Suppressor macrophage treated with lipopolysaccharide for 4 hours (primary cell): ENCODE measurements at places on chromosomes 13 and 19.

- DNase-seq, result no peak
Measured at GRCh38 chr19:20611866-20612265, 46.3 kb upstream of the ZNF737 start.

DNA sequence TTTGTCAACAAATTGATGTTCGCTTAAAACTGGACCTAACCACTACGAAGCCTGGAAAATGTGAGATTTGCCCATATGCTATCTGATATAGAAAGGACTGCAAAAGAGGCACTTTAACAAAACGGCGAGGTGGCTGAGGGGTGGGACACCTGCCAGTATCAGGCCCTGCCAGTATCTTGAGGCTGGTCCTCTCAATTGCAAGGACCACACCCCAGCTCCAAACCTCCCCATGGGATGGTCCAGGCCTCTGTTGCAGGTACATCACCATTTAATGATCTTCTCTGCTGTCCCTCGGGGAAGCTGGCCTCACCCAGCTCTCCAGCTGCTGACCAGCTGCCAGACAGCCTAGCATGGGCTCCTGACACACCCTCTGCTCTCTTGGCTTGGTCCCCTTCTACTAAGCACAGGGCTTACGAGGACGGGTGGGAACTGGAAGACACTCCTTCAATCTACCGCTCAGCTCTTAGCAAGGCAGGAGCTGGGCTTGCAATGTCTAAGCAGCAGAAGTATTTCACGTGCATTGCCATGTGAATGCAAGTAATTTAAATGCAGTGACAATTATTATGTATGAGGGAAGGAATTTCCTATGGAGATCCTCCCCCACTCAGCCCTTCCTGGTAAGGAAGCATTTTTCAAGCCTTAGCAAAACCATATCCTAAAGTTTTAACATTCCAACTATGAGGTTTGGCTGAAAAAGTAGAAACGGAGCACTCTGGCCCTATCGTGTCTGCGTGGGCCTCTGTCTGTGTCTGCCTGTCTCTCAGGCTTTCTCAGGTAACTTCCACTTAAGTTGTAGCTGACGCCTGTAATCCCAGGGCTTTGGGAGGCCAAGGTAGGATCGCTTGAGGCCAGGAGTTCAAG, 63.9 kb downstream of the LATS2 start:
- no peak for DNase-seq

DNA sequence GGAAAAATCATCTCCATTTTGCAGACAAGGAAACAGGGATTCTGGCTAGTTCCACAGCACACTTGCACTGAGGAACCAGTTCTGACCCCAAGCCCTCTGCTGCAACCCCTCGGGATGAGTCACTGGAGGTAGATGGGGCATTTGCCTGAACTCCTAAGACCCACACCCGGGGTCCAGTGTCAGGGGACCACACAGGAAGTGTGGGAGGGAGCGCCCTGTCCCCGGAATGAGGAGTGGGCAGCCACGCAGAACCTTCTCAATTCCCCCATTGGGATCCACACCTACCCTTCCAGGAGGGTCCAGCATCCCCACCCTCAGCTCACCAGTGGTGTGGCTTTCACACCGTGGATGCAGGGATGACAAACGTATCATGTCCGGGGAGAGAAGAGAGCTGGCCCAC, 62.7 kb downstream of the TSHZ3 start:
- no peak for DNase-seq

DNA sequence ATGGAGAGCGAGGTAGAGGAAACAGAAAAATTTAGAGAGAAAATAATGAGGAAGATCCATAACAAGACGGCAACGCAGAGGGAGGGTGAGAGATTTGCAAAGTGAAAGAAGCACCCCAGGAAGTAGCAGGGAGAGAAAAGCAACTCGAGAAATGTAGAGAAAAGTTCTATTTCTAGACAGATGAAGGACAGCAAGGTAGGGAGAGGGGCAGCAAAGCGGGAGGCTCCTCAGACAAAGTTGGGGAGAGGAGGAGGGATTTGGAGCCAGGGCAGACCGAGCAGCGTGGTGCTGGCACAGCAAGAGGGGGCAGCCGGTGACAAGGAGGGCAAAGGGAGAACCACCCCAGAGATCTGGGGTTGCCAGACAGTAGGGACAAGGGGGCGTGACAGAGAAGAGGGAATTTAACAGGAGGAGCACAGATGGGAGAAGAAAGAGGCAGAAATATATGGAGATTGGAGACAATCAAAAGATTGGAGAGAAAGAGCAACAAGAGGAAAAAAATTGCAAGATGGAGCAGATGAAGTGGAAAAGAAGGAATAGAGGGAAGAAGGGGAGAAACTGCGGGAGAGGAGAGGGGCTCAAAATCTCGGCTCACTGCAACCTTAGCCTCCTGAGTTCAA, 989 bp downstream of the ZNF766 start:
- peak; percentile 29 for DNase-seq

DNA sequence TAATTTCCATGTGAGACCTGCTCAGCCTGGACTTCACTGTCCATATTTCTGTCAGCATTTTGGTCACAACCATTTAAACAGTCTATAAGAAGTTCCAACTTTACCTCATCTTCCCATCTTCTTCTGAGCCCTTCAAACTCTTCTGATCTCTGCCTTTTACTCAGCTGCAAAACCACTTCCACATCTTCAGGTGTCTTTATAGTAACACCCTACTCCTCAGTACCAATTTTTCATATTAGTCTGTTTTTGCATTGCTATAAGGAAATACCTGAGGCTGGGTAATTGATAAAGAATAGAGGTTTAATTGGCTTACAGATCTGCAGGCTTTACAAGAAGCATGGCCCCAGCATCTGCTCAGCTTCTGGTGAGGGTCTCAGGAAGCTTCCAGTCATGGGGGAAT, 1648.9 kb upstream of the SLC10A2 start:
- no peak for DNase-seq

- peak; percentile 13 for DNase-seq
Measured at GRCh38 chr13:49814551-49815270, 22.2 kb upstream of the KPNA3 start.

GRCh38 chr13:40390401-40390916, 276.0 kb downstream of the FOXO1 start:
- no peak for DNase-seq

GRCh38 chr19:14150041-14150769, 13.8 kb upstream of the ASF1B start:
- DNase-seq, result no peak

- DNase-seq, result no peak
Measured at GRCh38 chr13:32228330-32229041, 86.7 kb downstream of the ZAR1L start.

DNA sequence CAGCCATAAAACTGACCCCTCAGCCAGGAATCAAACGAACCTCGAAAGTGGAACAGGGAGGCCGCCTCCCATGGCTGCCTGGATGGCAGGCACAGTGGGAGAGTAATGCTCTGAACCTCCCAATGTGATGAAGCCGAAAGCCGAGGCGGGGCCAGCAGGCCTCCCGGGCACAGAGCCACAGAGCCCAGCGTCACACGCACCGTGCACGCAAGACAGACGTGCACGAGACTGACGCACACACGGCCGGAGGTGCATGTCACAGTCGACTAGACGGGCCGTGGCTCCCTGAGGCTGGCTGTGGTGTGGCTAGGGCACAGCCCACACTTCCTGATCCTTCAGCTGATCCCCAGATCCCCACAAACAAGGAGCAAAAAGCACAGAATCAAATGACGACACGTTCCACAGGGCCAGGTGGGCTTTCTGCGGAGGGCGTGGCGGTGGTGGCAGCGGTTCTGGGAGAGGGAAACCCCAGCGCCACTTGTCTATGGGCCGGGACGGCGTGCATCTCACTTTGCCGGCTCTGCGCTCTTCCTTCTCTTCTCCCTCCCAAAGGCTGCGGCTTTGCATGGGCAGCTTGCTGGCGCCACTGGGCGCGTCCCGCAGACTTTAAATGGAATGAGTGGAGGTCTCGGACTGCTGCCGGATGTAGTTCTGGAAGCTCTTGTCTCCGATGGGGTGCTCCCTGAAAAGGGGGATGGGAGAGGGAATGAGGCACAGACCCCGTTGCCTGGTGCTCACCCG, 5.0 kb upstream of the C13orf46 start:
- no peak for DNase-seq

- peak; percentile 71 for DNase-seq
Measured at GRCh38 chr13:80235166-80235966, 105.6 kb downstream of the SPRY2 start.

DNA sequence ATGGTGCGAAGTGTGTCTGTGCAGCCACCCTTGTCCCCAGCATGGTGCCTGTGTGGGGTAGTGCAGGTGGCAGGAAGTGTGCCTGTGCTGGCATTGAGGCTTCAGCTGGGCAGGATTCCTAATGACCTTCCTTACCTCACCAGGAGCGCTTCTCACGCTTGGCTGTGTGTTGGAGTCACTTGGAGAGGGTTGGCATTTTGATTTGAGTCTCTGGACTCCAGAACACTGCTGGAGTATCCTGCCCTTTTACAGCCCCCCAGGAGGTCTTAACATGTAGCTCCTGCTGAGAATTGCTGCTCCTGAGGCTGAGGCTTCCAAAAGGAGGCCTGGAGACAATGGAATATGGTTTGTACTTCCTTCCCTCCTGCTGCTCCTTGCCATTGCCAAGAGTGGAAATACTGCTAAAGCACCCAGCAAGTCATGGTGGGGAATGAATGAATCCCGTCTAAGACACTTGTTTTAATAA, 87.1 kb downstream of the ARHGEF7 start:
- DNase-seq, result no peak

GRCh38 chr19:5822181-5822844, 17.2 kb downstream of the FUT6 start:
- no peak for DNase-seq

GRCh38 chr19:16527971-16528521, 14.2 kb downstream of the CHERP start:
- peak; percentile 29 for DNase-seq

DNA sequence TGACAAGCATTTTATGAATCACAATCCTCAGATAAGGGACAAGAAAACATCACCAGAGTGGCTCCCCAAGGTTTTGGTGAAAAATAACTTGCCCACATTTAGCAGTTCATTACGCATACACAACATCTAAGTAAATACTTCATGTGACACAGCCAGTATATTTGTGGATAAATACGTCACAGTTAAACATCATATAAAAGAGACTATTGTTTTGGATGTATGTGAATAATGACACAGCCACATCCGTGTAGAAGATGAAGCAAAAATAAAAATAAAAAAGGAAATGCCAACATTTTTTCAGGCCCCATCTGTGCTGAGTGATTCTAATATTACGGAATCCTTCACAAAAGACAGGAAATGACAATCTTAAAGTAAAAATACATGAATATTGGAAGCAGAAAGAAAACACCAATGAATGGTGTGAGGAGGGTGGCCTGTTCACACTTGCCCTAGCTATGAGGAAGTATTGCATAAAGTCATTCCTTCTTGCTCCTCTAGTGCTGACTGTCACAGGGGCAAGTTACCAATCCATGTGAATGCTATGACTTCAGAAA, 457.1 kb downstream of the KLF12 start:
- DNase-seq, result peak; percentile 1

DNA sequence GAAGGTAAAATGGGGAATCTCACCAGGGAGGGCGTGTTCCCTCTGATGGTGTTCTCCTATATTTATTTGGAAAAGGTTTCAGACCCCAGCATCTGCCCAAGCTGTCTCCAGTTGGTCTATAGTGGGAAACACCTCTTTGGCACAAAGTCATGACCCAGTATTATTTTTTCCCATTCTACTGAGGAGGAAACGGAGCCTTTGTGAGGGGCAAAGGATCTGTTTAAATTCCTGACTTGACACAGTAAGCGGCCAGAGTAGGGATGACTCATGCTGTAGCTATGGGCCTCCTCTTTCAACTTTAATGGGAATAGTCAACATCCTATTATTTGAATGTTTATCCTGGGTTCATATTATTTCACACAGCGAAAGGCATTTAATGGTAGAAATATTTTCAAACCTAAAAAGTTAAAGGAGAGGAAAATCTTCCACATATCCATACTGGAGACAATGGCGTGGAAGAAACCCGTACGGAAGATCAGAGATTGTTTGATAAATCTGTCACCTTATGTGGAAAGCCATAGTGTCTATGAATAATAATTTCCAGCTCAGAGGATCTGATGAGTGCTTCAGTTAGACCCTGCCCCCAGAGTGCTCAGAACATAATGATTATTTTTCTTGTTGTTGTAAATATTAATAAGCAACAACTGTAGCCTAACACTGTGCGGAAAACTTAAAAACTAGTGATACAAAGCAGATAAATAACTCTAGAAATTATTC, 126.0 kb downstream of the FOXO1 start:
- peak; percentile 10 for DNase-seq

DNA sequence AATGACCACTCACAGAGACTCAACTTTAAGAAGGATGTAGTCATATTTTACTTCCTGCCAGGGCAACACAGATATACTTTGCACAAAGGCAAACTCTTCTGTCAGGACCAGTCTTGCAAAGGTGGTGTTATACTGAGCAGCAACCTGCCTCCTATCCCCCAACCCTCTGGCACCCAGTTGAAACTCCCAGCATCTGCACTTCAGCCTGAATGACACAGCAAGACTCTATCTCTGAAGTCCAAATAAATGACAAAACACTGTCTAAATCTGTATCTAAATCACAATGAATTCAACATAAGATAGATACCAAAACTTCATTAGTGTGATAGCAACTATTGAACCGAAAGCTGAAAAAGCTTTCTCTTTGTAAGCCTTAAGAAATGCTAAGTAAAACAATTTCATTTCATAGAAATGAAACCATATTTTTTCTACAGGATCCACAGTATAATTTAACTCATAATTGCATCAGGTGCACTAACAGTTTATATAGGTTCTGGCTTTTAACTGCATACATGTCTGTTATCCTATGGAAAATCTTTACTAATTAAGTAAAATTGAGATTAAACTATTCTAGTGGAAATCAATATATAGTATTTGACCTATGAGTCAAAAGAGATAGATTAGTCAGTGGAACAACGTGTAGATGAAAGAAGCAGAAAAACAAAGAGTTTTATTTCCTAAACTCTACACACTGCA, 163.7 kb downstream of the TBC1D4 start:
- no peak for DNase-seq

GRCh38 chr19:48487948-48488347, 18.8 kb downstream of the CYTH2 start:
- DNase-seq, result no peak

DNA sequence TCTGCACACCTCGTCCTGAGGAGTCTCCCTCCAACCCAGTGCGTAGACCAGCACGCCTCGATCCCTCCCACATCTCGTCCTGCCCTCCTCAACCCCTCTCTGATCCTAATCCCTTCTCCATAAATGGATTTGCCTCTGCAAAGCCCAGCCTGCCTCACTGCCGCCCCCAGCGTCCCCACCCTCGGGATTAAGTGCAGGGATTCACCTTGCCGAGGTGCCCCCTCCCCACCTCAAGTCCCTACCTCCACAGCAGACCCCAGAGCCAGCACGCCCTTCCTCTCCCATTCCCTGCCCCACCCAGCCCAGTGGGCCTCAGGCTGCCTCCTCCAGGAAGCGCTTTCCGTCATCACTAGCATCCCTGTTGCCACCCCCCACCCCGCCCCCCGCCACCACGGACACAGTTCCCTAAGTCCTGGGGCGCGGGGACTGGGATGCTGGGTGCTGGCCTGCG, 4.0 kb downstream of the KLF16 start:
- no peak for DNase-seq

GRCh38 chr13:61770681-61771080, 355.0 kb upstream of the PCDH20 start:
- no peak for DNase-seq

GRCh38 chr19:7971553-7972520, 28.4 kb upstream of the TIMM44 start:
- DNase-seq, result no peak

- no peak for DNase-seq
Measured at GRCh38 chr13:29582171-29582570, 13.3 kb downstream of the SLC7A1 start.

GRCh38 chr13:21010621-21011020, 50.8 kb downstream of the LATS2 start:
- DNase-seq, result peak; percentile 16

GRCh38 chr19:39021063-39021462, 11.3 kb downstream of the FBXO27 start:
- no peak for DNase-seq

- no peak for DNase-seq
Measured at GRCh38 chr13:105259426-105259825, 1276.0 kb downstream of the EFNB2 start.
